Testis (tissue), 5 donors: ENCODE measurements at places on chromosomes 11 and 22.

GRCh38 chr11:17643506-17644405, 75.6 kb upstream of the MYOD1 start:
- no peak for DNase-seq

- peak; percentile 58 for DNase-seq
Measured at GRCh38 chr11:64186492-64187165, 658 bp downstream of the STIP1 start.

DNA sequence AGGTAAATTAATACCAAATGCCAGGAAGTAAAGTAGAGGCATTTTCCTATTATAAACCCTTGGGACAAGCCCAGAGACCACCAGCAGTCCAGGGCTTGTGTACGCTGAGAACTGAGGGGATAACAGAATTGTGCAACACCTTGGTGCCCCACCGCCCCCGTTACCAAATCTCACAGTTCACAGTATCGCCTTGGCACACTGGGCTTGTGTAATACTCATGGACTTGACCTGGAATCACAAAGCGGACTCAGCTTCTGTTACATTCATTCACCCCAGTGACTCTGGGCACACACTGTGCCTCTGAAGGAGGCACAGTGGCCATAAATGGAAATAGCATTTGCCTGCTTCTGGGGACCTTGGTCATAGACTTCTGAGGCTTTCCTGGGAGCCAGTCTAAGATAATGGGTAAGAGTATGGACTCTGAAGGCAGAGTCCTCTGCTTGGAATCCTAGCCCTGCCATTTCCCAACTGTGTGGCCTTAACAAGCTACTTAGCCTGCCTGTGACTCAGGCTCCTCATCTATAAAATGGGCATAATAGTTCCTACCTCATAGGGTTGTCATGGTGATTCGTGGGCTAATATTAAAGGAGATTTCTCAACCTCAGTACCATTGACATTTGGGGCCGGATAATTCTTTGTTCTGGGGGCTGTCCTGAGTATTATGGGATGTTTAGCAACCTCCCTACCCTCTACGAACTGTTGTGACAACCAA, 53.7 kb downstream of the TIMP3 start:
- DNase-seq = no peak

DNA sequence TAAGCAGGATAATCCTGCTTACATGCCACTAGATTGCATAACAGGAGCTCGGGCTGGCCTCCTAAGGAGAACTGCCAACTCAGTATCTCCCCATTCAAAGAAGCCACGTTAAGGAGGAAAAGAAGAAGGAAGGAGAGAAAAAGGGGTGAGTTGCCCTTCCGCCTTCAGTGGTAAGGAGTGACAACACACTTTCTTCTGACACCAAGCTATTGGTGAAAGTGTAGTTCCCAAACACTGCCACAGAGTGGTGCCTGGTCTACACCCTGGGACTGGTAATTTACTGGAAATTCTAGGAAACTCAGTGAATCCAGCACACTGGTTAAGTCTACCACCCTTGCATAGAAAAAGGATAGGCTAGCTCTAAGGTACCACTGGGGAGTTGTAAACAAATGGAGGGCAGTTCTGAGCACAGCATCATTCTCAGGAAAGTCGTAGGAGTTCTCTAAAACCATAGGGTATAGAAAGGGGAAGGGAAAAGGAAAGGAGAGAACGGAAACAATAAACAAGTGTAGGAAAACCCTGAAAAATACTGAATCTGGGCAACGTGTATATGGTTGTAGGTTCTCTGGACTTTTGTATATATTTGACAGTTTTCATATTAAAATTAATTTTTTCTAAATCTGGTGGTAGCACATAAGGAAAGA, 58.2 kb downstream of the RRAS2 start:
- DNase-seq = peak; percentile 71

DNA sequence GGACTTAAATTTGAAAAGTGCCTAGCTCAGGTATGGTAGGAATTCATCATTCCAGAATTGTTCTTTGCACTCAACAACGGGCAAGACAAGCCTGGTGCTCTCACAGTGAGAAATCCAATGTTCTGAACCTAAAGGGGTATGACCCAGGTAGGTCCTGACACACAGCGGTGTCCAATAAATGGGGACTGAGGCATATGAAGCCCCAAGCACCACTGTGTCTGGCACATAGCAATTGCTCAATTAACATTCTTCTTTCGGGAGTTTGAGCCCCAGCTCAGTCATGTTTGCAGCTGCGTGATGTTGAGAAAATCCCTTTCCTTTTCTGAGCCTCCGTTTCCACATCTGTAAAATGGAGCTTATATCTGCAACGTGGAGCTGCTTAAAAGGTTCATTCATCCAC, 535.8 kb downstream of the MIAT start:
- DNase-seq = no peak

GRCh38 chr11:59671471-59671870, 2.6 kb upstream of the PATL1 start:
- DNase-seq = no peak

- DNase-seq = peak; percentile 91
Measured at GRCh38 chr11:12216671-12217374, 106.4 kb downstream of the MICAL2 start.

DNA sequence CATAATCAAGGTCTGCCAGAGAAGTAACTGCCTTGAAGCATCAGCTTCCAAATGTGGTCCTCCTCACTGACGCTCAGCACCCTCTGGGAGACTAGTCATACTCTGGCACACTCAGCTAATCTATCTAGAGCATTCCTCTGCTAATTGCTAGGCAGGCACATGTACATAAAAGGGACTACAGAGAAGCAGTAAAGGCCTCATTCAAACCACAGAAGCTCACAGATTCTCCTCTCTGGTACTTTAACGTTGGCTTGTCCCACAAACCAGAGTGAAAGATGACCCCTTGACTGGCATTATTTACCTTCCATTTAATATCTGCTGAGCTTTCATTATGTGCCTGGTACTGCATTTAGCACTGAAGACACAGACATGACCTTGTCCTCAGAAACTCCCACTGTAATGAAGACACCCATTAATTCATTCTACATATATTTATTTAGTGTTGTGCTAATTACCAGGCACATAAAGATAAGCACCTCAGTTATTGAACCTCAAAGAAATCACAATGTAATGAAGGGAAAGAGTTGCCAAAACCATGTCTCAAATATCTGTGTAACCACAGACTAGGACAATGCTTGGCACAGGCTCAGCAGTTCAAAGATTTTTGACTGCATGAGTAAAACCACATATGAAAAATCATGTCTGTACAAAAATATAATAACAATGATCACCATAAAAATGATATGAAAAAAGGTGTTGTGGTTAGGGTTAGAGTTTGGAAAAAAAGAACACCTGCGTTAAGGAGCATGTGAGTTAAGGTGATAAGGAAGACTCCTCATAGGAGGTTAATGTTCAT, 550.4 kb downstream of the DLG2 start:
- no peak for DNase-seq
